Stimulated activated CD4-positive, alpha-beta T cell treated with anti-CD3 and anti-CD28 coated beads, Interleukin-1b, Interleukin-23, amount 100 ng/mL, for 4 hours (primary cell): ENCODE measurements at places on chromosomes 11 and 22.

- peak; percentile 59 for DNase-seq
Measured at GRCh38 chr11:63999349-64000025, 13.2 kb downstream of the OTUB1 start.

- no peak for DNase-seq
Measured at GRCh38 chr11:76456571-76456970, 11.8 kb downstream of the EMSY start.

DNA sequence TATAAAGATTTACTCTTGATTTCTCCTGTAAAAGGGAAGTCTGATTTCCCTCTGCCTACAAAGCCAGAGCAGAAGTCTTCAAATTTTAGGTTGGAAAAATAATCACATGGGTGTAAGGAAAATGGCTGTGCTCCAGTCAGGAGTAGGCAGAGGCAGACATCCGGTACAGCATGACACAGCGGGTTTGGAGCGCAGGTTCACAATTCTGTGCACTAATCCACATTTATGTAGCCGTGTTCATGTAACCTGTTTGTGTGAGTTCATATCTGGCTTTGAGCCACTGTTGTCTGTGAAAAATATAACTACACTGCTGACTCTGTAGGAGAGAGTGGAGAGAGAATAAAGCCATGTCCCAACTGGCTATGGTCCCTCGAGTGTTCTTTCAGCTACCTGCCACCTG is 248.0 kb downstream of the CASP12 start:
- no peak for DNase-seq

GRCh38 chr11:29432719-29433325 is 584.0 kb downstream of the KCNA4 start:
- DNase-seq = no peak

GRCh38 chr22:36277482-36278291 is 24.8 kb downstream of the APOL1 start:
- DNase-seq = peak; percentile 47

DNA sequence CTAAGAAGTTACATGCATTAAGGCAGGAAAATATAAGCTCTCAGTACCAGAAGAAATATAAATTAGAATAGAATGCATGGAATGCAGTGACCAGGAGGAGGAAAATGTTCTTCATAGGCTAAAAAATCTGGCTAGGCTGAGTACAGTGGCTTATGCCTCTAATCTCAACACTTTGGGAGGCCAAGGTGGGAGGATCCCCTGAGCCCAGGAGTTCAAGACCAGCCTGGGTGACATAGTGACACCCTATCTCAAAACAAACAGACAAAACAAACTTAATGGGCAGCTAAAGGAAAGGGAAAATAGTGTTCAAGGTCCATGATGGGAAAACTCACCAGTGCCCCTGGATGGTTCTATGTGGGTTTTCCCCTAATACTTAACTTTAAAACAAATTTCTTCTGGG is 78.3 kb upstream of the RASSF10 start:
- no peak for DNase-seq

GRCh38 chr22:50183141-50183971 is 2.4 kb upstream of the TRABD start:
- no peak for DNase-seq

- DNase-seq = no peak
Measured at GRCh38 chr11:1511937-1512496, 25.4 kb upstream of the MOB2 start.

DNA sequence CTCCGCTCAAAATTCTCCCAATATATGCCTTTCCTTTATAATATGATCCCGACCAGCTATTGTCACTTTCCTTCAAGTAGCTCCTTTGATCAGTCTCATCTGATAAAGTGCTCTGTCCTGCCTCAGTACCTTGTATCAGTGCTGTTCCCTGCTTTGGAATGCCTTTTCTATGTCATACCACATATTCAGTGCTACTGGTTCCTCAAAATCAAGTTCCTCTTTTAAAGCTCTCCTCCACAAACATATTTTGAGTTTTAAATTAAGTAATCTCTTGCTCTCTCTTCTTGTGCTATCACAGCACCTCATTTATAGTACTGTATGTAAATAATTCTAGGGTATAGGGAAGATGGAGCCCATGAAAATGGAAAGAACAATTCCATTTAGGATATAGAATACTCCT is 137.1 kb upstream of the CTSC start:
- no peak for DNase-seq

GRCh38 chr11:113873236-113873626 is 2.1 kb downstream of the USP28 start:
- DNase-seq = no peak

GRCh38 chr22:20272700-20273099 is 4.6 kb upstream of the RTN4R start:
- no peak for DNase-seq

DNA sequence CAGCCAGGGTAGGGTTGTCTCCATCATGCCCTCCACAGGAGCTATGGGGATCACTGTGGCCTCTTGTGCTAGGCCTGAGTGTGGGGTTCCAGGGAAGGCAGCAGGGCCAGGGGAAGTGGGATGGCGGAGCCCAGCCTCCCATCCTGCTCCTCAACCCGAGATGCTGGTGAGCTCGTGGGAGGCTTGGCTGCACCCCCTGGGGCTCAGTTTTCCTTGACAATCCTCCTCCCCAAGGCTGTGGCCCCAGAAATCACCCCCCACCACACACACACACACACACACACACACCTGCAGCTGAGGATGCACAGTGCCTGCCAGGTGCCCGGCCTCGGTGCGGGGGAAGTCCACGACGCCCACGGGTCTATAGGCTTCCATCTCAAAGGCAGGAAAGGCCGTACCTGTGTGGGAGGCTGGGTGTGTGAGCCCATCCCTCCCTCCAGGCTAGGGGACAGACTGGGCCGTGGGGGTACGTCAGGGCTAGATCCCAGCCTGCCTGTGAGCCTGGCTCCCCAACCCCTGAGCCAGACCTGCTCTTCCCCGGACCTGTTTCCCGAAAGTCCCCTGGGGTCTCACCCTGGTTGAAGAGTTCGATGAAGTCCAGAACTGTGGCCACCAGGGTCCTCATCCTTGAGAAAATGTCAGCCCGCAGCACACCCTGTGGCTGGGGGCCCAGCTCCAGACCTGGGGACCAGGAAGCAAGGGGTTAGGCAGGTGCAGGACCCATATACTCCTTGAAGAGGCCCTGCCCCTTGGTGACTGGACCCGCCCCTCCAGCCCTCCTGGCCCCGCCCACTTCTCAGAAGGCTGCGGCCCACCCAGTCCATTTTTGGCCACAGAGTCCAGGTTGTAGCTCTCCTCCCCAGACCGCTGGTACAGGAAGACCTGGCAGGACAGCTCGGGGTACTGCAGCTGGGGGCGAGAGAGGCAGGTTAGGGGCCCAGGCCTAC is 5.2 kb upstream of the TBX10 start:
- no peak for DNase-seq

DNA sequence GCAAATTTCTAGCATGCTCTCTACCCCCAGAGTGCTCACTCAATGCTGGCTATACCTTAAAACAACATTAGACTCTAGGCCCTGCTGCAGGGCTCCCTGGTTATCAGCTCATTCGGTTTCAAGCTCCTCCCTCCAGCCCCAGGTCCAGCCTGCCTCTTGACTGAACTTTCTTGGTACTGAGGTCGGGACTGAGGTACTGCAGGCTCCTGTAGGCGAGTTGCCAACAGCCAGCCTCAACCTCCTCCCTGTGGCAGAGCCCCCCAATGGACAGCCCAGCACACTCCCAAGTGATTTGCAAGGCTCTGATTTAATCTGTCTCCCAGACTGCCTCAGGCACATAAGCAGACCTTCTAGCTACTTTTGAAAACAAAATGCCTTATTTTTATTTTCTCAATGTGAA is 73.6 kb upstream of the EIF3M start:
- DNase-seq = no peak

DNA sequence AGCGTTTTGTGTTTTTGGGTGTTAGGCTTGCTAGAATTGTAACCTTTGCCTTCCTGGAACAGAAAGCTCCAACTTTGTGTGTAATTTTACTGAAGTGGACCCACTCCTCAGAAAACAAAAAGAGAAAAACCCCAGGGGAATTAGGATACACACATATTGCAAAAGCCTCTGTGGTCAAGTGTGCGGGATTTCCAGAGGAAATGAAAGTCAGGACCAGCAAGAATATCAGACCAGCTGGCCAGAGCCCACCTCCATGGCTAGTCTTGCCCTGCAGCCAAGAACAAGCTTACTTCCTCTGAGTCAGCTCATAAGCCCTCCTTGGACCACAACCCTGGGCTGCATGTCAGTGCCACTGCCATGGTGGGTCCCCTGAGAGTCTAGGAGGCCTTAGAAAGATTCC is 37.0 kb upstream of the FTH1 start:
- no peak for DNase-seq

- DNase-seq = no peak
Measured at GRCh38 chr11:114085965-114086793, 26.7 kb downstream of the ZBTB16 start.

DNA sequence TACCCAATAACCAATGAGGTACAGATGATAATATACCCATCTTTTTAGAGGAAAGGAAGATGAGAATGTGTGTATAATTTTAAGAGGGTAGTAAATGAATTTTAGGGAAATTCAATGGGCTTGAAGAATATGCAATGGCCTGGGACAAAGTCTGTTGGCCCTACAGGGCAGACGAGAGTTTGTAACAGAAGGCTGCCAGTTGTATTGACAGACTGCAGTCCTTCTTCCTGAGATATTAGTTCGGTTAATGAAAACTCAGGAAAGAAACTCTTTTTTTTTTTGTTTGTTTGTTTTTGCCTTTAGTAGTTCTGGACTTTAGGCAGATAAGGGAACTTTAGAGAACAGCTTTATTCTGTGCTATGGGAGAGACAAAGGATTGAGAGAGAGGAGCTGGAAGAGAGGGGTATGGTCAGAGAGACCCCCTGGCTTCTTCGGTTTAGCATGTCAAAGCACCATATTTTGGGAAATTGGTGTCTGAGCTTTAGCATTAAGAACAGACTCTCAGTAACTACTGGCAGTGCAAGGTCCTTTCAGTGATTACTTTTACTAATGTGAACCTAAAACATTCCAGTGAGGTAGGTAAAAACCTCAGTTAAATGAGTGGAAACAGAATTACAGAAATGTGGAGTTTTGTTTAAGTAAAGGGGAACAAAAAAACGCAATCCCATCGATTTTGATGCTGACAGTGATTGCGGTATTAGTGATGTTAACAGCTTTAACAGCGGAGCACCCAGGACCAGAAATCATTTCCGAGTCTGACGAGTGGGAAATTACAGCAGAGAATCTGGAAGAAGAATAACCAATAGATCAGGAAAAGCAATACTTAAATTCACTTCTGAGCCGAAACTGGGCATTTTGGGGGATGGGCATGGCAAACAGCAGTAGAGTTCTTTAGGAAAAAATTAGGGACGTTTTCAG is 644 bp upstream of the NAALAD2 start:
- no peak for DNase-seq

DNA sequence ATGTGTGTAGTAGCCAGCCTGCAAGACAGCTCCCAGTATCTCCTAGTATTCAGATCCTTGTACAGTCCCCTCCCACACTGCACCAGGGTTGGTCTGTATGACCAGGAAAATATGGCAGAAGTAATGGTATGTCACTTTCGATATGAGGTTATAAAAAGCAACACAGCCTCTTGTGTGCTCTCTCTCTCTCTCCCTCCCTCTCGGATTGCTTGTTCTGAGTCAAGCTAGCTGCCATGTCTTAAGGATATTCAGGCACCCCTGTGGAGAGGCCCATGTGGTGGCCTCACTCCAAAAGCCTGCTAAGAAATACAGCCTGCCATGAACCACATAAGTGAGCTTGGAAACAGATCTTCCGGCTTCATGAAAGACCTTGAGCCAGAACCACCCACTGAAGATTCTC is 25.4 kb downstream of the FXYD6 start:
- DNase-seq = no peak

- no peak for DNase-seq
Measured at GRCh38 chr11:133901316-133901715, 55.5 kb downstream of the IGSF9B start.

- DNase-seq = no peak
Measured at GRCh38 chr11:113162592-113162962, 151.8 kb upstream of the TTC12 start.

DNA sequence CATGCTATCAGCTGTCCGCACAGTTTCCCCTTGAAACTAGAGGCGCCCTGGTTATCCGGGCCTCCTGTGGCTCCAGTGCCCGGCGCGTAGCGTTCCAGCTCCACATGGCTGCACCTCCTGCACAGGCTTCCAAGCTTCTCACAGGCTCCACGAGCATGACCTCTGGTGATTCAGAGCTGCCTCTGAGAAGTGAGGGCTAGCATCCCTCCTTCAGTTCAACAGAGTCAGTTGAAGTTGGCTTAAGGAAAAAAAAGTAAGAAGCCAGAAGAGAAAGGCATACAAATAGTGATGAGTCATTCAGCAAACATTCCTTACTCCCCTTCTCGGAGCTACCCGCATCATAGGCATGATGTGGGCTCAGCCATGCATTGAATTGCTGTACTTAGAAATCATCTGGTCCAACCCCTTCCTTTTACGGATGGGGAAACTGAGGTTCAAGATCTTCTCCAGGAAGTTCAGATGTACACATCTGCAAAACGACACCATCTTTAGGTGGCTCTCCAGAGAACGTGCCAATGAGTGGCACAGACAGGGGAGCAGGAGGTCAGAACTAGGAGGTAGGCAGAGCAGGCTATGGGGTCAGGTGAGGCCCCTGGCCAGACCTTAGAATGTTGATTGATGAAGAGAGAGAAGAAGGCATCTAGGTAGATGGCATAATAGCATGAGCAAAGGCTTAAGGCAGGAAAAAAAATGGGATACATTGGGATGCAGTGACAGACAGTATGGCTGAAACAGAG is 216.3 kb upstream of the TBCEL start:
- no peak for DNase-seq

DNA sequence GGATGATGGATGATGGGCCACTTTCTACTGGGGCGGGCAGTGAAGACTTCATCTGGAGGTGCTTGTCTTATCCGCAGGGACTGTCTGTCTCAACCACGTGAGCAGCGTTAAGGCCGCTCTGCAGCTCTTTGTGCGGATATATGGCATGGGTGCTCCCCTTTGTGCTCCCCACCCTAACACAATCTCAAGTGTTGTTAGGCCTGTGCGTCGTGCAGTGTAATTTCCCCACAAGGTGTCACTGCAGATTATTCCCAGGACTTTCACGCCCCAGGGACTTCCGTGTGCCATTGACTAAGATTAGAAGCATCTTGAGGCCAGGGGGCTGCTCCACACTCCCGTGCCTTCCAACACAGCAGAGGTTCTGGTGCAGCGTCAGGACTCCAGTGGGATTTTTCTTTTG is 65.3 kb downstream of the TBC1D22A start:
- DNase-seq = no peak

GRCh38 chr22:38802671-38803121 is 8.8 kb upstream of the DNAL4 start:
- no peak for DNase-seq

- no peak for DNase-seq
Measured at GRCh38 chr11:4543561-4543960, 1.4 kb upstream of the OR52M1 start.
